Activated T-helper 9 cell treated with anti-CD3 and anti-CD28 coated beads, Interleukin-2, amount 50 U/mL, for 16 hours (primary cell): ENCODE measurements at places on chromosomes 7 and 10.

DNA sequence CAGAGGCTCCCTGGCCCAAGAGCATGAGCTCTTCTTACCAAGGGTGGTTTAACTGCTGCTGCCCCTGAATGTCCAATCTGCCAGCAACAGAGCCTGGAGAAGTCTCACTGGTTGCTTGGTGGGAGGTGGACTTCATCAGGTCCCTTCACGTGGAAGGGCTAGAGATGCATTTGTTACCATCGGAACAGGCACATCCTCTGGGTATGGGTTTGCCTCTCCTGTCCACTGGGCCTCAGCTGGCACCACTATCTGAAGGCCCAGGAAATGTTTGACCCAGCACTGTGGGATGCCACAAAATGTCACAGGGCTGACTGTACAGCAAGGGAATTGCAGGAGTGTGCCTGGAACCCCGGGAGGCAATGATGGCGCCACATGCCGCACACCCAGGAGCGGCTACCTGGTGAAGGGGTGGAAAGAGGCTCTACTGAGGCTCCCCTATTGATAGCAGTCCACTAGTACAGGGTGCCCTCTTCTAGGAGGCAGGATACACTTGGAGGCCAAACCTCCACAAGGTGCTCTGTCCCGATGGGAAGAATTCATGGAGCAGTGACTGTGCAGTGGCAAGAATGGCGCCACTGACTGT is 603.1 kb upstream of the MGMT start:
- DNase-seq = no peak

DNA sequence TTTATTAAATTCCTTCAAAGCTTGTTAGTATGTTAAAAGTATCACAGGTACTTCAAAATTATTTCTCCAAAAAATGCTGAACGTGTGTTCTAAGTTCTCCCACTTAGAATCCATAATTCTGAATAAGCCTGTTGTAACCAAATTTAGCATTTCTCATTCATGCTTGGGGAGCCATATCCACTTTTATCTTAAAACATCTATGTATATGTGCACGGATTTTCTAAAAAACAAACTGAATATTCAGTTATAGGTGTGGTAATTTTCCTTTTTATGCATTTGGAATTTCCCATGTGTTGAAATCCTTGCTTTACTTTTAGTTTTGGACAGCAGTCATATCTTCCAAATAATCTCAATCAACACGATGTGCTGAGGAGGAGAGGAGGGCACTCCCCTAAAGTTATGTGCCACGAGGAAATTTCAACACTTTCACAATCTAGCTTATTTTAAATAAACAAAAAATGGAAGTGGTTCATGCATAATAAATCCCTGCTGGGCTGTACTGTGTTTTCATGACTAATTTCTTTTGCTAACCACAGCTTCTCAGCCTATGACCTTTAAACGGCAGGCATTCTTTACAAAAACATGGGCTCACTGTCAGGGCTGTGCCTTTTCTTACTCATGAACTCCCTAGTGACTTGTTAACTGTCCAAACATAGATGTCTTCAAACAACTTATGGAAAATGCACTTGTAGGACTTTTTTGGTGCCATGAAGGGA is 380.3 kb upstream of the SEMA3C start:
- no peak for DNase-seq

DNA sequence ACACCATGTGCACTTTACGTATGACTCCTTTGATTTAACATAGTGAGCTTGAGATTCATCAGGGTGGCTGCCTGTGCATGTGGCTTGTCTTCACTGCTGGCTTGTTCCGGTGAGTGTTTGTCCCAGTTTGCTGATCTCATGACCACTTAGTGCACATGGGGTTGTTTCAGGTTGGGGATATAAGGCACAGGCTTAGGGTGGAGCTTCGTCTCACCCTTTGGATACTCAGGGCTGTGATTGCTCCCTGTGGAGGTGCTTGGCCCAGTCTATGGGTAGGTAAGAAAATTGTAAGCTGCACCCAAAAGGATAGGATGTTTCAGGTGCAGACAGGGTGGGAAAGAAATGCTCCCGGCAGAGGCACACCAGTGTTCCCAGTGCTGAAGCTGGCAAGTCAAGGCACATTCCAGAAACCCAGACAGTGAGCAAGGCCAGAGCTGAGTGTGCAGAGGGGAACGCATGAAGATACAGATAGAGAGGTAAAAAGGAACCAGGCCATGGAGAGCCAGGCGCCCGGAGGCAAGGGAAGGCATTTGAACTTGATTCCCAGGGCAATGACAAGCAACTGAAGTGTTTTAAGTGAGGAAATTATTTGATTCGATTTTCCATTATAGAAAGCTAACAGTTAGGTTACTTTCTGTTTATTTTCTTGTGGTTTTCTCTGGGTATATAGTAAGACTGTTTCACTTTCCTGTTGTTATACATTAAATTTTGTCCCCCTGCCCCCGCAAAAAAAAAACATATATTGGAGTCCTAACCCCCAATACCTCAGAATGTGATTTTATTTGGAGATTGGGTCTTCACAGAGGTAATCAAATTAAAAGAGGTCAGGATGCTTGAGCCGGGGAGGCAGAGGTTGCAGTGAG is 289.8 kb upstream of the KLF6 start:
- DNase-seq = no peak

GRCh38 chr7:2613931-2614600 is 17.7 kb upstream of the TTYH3 start:
- no peak for DNase-seq

DNA sequence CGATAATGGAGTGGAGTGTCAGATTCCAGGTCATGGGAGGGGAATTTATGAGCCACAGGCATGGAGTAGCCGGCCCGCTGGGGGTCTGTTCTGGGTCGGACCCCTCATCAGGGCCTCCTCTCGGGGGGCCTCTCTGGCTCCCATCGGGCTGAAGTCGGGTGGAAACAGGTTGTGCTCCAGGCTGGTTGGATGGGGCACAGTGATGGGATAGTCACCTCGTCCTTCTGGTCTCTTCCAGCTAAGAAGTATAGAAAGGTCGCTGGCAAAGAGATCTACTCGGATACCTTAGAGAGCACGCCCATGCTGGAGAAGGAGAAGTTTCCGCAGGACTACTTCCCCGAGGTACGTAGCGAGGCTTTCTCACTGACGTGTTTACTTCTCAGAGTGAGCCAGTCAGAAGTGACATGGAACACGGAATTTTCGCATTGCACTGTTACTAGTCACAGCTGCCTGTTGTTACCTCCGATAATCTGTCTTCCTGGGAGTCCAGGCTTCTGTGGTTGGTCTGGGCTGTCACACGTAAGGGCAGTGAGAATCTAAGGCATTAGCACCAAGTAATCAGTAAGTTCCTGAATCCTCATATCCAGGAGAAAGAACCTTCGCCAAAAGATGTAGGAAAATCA is 88.3 kb downstream of the NKX6-2 start:
- no peak for DNase-seq

DNA sequence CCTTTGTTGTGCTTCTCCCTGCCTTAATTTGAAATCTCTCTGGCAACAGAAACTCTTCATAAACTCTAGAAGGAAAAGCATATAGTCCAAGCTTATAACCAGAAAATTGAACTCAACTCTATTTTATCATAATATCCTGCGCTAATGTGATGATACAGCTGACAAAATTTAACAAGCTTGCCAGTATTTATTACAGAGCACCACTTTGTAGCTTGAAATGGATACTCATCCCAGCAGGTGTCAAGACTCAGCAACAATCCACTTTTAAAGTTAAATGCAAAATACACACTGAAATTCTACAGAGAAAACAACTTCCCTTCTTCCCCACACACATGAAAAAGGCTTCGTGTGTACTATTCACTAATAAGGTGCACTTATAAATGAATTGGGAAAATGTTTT is 228.9 kb downstream of the AGMO start:
- no peak for DNase-seq
